ENCODE measurements at places on chromosomes 6 and 20.

DNA sequence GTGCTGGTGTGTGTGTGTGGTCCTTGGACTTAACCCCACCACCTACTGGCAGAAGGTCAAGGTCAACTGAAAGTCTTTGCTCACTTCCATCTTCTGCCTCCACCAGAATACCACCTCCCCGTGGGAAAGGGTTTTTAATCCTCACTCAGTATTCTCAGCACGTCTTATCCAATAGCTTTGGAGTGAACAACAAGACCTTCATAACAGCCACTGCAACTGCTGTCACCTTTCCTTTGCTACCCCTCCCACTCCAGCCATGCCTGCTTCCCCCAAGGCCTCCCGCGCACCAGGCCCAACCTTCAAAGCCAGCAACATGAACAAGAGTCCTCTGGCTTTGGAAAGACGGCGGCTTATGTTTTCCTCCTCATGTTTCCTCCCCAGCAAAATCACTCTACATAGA is 787 bp upstream of the BTN2A2 start:
- no peak for DNase-seq

- DNase-seq: no peak
Observed at GRCh38 chr6:134363323-134364039, 45.6 kb upstream of the SGK1 start.

DNA sequence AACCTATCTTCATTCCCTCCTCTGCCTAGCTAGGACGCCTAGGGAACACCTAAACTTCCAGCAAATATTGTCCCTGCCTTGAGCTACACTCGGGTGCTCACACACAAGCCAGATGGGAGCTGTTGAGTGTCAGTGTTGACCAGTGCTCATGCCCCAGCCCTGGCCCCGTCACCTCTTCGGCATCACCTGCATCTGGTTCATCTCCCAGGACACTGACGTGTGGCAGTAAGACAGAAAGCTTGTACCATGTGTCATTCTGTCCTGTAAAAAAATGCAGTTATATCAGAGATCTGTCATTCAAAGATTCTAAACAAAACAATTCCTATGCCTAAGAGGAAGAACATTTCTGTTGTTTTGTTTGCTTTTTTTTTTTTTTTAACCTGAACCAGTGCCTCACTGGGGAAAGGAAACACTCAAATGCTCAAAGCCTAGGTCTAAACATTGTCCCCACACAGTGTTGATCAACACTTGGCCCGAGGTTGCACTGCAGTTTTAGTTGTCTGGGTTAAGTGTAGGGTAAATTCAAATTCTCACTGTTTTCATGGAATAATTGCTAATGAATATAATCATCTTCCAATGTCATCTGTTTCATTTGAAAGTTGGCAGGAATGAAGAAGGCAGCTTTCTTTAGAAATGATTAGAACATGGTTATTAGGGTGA is 102.7 kb upstream of the SASH1 start:
- DNase-seq: no peak

GRCh38 chr6:67854098-67854497 is 781.0 kb upstream of the ADGRB3 start:
- DNase-seq: no peak

Data from NCI-H1436 treated with DMSO at 0.1 percent for 48 hours (cell line).